ENCODE measurements at places on chromosomes 6 and 20. TPM values are rescaled to one million over a fixed set of nuclear protein-coding genes. Genes with fewer than 3 reads are reported as not detected.
A peak's percentile ranks its signal among the peaks of the same experiment; 100 is the strongest.

DEFB124 gene
- total RNA-seq = not detected

GNRH2 gene
- total RNA-seq = 1.5 TPM

NKAIN4 gene
- not detected for total RNA-seq

SLC22A7 gene
- total RNA-seq = not detected

PPP1R3G gene
- total RNA-seq = 0.05 TPM

GRCh38 chr6:18613319-18613925, 226.3 kb downstream of the RNF144B start:
- no peak for DNase-seq

DNA sequence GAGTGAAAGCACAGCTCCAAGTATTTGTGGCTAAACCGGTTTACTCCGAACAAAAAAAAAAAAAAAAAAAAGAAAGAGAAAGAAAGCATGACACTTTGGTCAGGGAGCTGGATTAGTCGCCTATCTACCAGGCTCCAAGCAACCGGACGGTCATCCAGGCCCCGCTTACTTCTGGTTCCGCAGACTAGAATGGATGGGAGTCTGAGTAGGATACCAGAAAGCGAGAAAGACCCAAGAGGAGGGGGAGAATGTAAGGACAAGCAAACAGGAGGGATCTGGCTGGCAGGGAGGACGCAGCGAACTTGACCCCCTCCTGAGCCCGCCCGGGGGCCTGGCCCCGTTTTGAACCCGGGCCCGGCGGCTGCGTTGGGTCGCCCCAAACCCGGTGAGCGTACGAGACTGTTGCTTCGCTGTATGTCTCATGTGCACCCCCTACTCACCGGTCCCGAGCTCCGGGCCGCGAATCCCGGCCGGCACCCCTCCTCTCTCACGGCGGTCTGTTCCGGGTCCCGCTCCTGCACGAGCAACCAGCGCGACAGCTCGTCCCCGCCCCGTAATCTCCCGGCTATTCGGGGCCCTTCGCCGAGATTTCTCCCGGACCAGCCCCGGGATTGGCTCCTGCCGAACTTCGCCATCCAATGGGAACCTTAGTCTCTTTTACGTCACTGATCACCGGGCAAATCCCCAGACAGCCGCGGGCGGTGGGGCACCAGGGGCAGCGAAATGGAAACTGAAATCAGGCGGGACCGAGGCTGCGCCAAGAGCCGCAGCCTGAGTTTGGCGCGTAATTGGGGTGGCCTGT, at the start of gene TRIM26:
Gene TRIM26, minus strand, starts transcription at position 542 of the 802 bp plus-strand sequence. CDS start 14,303 bp downstream, outside the sequence.
- DNase-seq = peak; percentile 98

DNA sequence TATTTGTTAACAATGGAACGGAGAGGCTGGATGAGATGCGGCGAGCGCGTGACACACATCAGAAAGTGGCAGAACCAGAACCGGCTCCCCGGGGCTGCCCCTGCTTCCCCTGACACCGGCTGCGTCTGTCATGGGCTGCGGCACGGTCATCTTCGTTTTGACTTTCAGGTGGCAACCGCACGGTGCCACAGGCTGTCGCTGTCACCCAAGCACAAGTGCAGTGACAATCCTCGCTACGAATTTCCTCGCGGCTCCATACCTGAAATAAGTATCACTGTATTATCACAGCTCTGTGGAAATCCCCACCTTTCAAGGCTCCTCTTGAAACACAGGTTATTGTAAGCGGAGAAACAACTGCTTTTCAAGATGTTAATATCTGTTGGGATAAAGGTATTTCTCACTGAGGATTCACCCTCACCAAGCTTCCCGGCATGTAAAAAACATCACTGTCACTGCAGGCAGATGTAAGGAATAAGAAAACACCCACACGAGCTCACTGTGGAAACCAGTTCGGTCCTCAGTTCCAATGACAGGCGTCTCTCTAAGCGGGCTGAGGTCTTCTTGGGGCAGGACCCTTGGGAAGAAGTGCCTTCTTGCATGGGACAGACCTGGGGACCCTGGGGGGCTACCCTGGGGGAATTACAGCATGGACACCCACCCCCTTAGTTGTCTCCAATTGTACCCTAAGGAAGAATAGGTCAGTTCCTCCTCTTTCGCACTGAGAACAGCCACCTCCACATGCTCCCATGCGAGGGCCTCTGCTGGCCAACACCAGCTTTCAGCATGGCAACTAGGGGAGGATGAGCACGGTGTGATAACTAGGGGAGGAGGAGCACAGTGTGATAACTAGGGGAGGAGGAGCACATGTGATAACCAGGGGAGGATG, 86.3 kb downstream of the DACT2 start:
- no peak for DNase-seq

DNA sequence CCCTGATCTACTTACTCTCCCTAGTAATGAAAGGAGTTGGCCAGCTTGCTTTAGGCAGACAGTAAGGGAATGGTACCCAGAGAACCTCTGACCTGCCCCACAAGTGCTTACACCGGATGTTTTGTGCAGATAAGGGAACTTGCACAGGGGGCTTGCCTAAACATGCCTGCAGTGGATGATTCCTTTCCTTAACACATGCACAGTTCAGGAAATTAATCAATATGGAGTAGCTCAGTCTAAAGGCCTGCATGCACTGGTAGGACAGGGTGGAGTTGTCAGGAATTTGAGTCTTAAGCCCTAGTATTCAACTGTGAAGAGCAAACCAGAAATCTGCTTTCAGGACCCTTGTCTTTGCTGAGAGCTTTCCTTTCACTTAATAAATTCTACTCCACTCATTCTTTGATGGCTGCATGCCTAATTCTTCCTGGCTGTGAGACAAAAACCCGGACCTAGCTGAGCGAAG, 3.9 kb upstream of the TRIM38 start:
- DNase-seq = no peak

- no peak for DNase-seq
Measured at GRCh38 chr20:61799394-61799923, 266.2 kb downstream of the TAF4 start.

All from activated CD8-positive, alpha-beta T cell treated with anti-CD3 and anti-CD28 coated beads, Interleukin-2, amount 10 ng/mL, durations not matched to agents 7 days and 5 days (primary cell).